Effector memory CD4-positive, alpha-beta T cell (primary cell): ENCODE measurements at places on chromosomes 3 and 15.

DNA sequence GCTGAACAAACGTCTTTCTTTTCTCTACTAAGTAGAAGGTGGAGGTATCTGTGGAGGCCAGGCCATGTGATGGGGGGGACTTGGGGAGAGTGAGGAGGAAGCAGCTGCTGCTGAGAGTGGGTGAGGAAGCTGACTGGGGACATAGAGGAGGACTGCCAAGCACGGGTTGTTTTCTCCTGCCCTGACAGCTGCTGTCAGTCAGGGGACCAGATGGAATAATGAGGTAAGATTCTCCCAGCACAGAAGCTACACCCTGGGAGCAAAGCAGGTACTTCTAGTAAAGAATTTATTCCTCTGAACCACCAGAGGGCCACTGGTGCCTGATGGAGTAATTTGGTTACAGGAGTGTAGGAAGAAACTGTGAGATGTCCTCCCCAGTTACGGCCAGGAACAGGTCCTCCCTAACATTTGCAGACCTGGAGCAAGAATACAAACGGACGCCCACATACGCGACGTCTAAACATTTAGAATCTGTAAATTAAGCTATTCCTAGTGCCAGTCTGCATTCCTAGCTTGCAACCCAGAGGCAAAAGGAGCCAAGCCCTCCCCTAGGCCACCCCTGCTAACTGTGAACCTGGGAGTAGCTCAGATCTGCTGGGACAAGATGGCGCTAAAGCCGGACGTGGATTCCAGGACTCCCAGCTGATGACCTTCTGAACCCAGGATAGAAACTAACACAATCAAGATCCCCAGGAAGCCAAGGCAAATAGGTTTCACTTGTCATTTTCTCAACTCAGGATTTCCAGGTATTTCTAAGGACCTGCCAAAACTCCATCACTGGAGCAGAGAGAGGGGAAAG is 14.8 kb downstream of the CRYGS start:
- DNase-seq: no peak

GRCh38 chr3:118526758-118527513 is 507.7 kb downstream of the IGSF11 start:
- DNase-seq: no peak

DNA sequence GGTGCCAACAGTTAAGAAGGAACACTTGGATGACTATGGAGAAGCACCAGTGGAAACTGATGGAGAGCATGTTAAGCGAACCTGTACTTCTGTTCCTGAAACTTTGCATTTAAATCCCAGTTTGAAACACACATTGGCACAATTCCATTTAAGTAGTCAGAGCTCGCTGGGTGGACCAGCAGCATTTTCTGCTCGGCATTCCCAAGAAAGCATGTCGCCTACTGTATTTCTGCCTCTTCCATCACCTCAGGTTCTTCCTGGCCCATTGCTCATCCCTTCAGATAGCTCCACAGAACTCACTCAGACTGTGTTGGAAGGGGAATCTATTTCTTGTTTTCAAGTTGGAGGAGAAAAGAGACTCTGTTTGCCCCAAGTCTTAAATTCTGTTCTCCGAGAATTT is 3.0 kb downstream of the SKIL start:
- DNase-seq: no peak

GRCh38 chr15:69530991-69531664 is 78.5 kb downstream of the RPLP1 start:
- DNase-seq: no peak

DNA sequence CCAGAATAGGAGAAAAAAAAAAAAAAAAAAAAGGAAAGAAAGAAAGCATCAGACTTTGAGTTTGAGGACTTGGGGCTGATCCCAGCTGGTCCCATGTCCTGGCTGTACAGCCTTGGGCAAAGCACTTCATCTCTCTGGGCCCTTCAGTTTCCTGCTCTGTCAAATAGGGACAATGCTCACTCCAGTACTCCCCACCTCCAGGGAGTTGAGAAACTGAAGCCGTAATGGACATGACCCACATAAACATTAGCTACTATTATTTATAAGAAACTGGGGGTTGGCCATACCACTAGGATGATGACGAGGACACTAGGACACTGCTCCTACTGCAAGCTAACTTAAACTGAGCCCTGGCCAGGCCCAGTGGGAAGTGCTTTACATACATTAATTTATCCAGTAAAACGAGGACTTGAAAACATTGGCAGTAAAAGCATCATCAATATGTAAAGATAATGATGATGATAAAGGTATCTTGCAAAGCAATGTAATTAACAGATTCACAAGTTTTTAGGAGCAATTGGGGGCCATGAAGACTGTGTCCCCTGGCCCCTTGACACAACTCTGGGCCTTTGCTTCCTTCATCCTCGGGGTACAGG is 22.9 kb upstream of the SMAD6 start:
- no peak for DNase-seq

DNA sequence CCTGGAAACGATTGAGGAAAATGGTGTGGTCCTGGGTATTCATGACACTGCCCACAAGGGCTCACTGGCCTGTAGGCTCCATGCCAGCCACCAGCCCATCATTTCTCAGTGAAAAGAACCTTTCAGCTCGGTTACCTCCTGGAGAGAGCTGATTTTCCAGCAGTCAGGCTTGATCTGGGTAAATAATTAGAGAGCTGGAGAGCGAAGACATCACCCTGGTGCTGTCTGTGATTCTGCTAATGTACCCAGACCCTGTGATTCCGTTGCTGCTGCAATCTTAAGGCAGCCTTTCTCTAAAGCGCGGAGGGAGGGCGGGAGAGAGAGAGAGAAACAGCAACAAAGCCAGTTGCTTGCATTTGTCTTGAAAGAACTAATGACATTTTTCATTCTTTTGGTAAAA is 221.9 kb upstream of the TOPAZ1 start:
- no peak for DNase-seq

- no peak for DNase-seq
These were observed 40.8 kb downstream of the CMSS1 start for GRCh38 chr3:99858469-99858868.

GRCh38 chr3:42289026-42289425 is 23.0 kb upstream of the CCK start:
- DNase-seq: no peak

DNA sequence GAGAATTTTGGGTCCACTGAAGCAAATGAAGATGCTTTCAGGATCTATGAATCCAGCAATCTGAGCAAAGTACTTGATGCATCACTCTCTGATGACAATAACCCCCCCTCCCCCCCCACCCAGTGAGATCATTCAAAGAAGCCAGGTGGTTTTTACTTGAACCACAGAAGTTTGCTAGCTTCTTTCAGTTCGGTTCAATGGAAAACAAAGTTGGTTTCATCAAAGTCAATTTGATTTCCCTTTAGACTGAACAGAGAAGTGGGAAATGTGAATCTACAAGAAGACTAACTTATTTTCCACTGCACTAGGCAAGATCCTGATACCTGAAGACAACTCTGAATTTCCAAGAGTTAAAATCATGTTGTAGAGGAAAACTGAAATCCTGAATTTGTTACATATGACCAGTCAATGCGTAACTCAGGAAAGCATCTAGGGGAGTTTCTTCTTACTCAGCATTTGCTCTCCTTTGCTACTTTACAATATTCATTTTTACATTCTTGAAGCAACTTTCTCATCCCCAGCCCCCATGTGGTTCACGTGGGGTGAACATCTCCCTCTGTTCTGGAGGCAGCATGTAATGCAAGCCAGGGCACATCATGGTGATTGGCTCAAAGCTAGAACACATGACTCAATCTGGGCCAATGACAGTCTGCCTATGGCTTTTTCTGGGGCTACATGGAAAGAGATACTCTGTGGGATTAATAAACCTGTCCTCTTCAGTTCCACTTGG is 572.6 kb downstream of the FOXP1 start:
- DNase-seq: peak; percentile 21

DNA sequence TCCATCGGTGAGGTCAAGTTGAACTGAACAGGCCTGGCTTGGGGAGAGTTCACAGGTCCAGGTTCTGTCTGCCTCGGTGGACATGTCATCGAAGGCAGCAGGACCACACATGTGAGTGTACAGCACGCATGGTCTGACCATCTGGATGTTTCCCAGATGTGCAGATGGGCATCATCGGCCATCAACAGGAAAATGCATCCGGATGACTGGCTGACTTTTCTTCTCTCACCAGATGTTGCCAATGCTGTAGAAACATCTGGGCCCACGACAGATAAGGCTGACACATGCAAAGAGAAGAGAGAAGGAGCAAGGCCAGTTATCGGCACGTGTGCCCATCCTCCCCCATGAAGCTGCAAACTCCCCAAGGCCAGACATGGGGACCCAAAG is 45.1 kb downstream of the NOX5 start:
- no peak for DNase-seq

GRCh38 chr3:173266441-173266840 is 125.4 kb upstream of the SPATA16 start:
- no peak for DNase-seq

DNA sequence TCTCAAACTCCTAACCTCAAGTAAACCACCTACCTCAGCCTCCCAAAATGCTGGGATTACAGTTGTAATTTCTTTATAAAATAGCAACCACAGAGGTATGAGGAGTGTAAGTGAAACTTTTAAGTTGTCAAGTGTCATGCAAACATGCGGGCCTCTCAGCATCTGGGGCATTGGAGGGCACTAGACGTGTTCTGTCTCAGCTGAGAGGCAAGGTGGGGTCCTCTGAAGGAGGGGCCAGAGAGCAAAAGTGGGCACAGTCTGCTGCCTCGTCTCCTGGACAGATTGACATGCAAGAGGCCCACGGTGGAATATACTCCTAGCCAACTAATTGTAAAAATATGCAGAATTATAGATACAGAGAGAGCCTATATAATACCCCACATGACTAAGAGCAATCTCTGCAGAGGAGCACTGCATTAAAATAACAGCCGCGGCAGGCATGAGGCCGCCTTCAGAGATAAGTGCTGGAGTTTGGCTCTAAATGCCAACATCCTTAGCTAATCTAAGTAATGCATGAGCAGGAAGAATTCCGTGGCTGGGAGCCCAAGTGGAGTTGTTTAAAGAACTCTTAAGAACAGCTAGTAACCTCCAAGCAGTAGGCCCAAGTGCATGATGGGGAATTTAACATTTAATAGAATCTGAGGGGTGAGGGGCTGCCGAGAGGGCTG is 87.8 kb upstream of the RNU6-1 start:
- DNase-seq: no peak

GRCh38 chr3:36418296-36418695 is 38.0 kb downstream of the STAC start:
- no peak for DNase-seq

DNA sequence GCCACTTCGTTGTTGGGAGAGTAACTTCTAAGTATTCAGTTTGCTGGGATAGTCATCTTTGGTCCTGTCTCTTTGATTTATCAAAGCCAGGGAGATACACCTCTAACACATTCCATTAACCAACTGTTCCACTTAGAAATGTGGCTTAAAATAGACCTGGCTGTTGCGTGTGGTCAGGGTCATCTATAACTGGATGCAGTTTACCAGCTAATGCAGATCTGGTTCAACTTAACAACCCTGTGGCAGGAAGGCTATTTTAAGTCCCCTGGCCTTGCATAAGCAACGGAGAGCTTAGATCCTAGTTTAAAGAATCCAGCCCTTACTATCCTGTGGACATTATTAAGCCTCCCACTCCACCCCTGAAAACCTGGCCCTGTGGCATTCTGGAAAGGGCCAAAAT is 28.1 kb upstream of the CAPN3 start:
- no peak for DNase-seq

DNA sequence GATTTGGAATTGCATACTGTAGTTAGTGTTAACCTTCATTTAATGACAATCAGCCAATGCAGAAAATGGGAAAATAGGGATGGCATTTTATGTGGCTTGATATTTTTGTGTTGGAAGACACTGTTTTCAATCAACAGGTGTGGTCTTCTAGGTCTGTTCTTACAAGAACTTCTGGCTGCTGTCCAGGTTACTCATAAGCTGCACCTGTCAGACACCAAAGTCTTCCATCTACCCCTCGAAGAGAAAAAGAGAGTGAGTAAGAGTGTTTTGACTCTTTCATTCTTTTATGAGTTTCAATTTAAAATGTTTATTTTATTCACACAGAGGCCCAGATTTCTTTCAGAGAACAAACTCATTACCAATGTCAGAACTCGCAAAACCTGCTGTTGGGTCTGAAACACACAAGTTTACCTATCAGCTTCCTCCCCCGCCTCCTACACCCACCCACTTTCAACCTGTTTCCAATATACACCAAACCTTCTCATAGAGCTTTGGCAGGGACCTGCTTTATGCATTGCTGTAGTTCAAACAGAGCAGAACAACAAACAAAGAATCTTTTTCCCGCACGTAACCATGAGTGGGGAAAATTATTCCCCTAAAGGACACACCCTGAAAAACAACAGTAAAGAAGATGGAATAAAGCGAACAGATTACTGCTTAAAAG is 767.7 kb upstream of the ALCAM start:
- DNase-seq: no peak

DNA sequence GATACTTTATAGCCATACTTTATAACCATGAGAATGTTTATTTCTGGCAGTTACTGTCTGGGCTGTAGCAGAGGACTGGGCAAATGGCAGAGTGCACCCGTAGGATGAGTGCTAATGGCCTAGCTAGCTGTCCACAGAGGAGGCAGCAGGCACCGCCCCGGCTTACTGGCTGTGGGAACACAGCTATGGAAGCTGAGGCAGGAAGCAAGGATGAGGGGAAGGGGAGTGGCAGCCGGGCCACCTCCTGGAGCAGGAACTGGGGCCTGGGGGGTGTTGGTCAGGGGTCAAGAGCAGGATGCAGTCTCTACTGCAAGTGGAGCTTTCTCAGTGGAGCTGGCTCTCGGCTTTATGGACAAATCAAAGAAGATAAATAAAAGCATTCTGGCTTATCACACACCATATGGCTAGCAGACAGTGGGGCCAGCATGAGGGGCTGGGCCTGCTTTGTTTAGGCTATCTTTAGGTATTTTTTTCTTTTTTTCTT is 316.8 kb upstream of the CTDSPL start:
- no peak for DNase-seq

GRCh38 chr15:63597038-63597790 is at the start of gene FBXL22:
Gene FBXL22 (plus strand): TSS chr15:63597387. CDS start chr15:63597393, 6 bp downstream.
- no peak for DNase-seq

DNA sequence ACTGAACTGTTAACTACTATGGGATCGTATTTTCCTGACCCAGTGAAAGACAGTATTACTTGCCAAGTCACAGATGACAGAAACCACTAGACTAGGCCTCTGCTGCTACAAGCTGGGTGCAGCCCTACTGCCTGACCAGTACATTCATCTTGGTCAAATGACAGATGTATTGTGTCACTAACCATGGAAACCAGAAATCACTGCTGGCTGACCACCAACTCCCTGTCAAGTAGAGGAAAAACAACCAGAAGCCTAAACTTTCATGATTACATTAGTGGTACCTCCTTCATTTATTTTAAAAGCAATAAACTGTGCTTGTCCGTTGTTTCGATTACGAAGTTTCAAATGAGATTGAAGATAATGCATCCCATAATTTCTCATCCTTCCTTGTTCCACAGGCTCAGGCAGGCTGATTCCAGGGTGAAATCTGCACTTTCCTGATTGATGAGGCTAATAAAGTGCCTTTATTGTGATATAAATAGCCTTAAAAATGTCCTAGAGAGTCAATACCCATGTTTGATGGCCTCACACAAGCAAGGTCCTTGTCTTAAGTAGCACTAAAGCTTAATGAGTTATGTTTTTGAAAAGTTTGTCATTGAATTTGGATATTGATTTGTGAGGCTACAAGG is 309.7 kb downstream of the LSAMP start:
- DNase-seq: no peak
